ENCODE measurements at places on chromosomes 4 and X. TPM values are rescaled to one million over a fixed set of nuclear protein-coding genes. Genes with fewer than 3 reads are reported as not detected.

Gene TKTL1
- 11.7 TPM for total RNA-seq

GRCh38 chrX:113510586-113510985 is 670.0 kb upstream of the AMOT start:
- H3K36me3 ChIP-seq = no peaks in the 10 kb centered on the region
- H3K27me3 ChIP-seq = no peaks in the 10 kb centered on the region
- no peaks in the 10 kb centered on the region for H3K4me1 ChIP-seq
- H3K4me3 ChIP-seq = no peak overlapping the region
- no peak for DNase-seq

Gene ZNF157
- not detected for total RNA-seq

DNA sequence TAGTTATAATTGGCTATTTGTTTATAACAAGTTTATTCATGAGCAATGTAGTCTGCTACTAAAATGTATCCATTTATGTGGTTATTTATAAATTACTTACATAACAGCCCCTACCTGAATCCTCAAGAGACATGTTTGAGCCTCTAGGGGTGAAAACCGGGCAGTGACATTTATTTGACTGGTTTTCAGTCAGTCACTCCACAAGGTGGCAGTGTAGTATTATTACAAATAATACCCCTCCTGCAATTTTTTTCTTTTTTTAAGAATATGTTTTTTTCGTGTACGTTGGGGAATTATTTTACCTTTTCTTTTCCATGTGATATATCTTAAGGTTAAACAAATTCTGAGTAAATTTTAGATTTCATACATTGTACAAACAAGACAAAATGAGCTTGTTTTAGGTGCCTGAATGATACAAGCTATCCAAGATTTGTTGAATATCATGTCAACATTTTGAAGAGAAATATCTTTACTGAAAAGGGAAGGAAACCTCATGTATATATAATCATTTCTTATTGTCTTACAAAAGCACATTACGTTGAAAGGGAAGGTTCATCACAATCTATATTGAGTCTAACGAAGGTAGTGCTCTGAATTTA is 598.7 kb upstream of the TECRL start:
- no peaks in the 10 kb centered on the region for H3K4me1 ChIP-seq
- no peak for DNase-seq
- no peak overlapping the region for H3K27ac ChIP-seq

- no peaks in the 10 kb centered on the region for H3K27me3 ChIP-seq
- no peak overlapping the region for H3K27ac ChIP-seq
- no peak overlapping the region for H3K4me3 ChIP-seq
Measured at GRCh38 chr4:126890383-126890782, 742.4 kb upstream of the INTU start.

- peaks cover 10% of the 10 kb centered on the region for H3K4me1 ChIP-seq
- H3K27ac ChIP-seq = no peak overlapping the region
- H3K36me3 ChIP-seq = no peaks in the 10 kb centered on the region
- H3K27me3 ChIP-seq = no peaks in the 10 kb centered on the region
- DNase-seq = no peak
- H3K4me3 ChIP-seq = no peak overlapping the region
Measured at GRCh38 chr4:90159193-90159592, 32.0 kb downstream of the CCSER1 start.

DNA sequence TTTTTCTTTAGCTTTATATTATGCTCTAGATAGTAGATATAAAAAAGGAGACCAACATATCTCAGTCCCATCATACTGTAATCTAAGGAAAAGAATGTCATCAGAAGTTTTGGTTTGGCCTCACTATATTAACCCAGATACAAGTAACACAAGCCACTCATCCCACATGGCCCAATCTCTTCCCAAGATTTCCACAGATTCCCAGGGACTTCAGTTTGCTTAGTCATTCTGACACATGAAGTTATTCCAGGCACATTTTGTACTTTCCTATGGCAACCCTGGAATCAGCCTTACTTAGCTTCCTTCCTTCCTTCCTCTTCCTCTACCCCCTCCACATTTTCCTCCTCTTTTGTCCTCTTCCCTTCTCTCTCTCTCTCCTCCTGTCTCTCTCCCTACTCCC is 21.7 kb upstream of the DCLK2 start:
- H3K27me3 ChIP-seq = no peaks in the 10 kb centered on the region
- no peak for DNase-seq
- no peaks in the 10 kb centered on the region for H3K4me1 ChIP-seq
- H3K4me3 ChIP-seq = no peak overlapping the region
- H3K27ac ChIP-seq = no peak overlapping the region
- H3K36me3 ChIP-seq = no peaks in the 10 kb centered on the region

DNA sequence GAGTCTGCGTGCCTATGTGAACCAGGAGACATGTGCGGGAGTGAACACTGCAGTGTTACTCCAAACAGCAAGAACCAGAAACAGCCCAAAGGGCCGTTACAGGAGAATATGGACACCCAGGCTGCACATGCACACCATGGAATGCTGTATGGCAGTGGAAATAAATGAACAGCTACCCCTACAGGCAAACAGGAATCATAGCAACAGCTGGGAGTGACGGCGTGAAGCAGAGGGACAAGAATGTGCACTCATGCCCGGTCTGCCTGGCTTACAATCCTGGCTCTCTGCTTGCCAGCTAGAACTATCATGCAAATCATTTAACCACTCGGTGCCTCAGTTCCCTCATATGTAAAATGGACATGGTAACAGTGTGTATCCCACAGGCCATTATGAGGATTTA is 16.6 kb downstream of the GPKOW start:
- H3K27ac ChIP-seq = no peak overlapping the region
- peak; percentile 14 for DNase-seq
- H3K36me3 ChIP-seq = peaks cover 4% of the 10 kb centered on the region
- no peaks in the 10 kb centered on the region for H3K4me1 ChIP-seq

DNA sequence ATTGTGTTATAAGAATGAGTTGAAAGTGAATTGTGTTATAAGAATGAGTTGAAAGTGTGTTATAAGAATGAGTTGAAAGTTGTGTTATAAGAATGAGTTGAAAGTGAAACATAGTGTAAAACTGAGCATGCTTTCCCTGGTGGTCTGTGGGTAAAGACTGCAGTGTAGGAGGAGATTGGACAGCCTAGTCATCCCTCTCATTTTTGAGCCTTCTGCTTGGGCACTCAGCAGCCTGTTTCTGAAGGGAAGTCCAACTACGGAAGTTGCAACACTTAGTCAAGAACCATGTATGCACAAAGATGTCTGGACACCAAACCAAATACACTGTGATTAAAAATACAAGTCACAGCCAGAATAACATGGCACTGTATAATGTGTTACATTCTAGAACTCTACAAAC is 72.6 kb downstream of the ANK2 start:
- no peak overlapping the region for H3K27ac ChIP-seq
- H3K4me3 ChIP-seq = no peak overlapping the region
- no peaks in the 10 kb centered on the region for H3K36me3 ChIP-seq
- H3K4me1 ChIP-seq = peaks cover under 1% of the 10 kb centered on the region
- no peaks in the 10 kb centered on the region for H3K27me3 ChIP-seq

Gene STBD1
- total RNA-seq = 24.3 TPM
